ENCODE measurements at places on chromosomes 5 and 9.

GRCh38 chr9:128712451-128713410, 10.4 kb downstream of the PKN3 start:
- DNase-seq: no peak

DNA sequence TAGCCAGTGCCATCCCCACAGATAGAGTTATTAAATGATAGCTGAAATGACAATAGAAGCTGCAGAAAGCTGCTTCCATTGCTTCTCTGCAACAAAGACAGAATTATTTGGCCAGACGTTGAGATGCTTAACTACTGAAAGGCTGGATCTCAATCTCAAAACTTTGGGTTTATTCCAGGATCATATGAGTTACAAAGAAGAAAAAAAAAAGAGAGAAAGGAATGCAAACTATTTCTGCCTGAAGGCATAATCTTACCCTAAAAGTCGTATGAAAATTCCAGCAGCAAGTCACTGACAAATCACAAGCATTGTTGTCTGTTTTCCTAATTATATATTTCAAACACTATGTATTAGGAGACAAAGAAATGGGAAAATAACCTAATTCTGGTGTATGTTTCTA, 12.8 kb upstream of the TYRP1 start:
- no peak for DNase-seq

DNA sequence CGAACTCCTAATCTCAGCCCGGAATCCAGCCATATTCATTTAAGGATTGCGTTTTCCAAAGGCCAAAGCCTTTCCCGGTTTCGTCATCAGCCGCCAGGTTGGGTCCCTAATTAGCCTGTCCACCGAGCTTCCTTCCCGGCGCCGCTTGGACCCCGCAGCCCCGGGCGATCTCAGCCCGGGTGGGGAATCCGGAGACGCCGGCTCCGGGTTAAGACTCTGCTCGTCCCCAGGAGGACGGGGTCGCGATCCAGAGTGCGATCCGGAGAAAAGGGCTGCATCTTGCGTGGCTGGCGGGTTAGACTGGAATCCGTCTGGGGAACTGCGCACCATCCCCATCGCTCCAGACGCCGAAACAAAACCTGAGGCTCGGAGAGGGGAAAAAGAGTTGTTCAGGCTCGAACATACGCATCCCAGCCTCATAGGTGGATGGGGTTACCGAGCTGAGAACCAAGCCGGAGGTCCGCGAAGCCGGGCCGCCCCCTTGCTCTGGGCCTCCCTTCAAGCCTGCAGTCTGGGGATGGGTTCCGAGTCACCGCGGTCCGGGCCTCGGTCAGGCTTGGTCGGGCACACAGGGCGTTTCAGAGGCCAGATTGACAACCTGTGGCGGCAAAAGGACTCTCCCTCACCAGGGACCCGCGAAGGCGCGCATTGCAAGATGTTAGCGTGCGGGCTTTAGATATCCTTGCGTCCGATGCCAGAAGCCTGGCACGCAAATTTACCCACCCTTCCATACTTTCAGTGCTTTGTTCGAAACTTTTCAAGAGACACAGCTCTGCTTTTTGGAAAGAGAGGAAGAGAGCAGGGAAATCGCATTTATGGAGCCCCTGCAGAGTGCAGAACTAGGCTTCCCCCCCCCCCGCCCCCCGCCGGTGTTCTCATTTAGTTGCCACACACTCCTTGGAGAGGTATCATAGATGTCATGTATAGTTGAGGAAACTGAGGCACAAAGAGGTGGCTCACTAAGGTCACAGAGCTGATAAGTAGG, 7.9 kb downstream of the MSX2 start:
- DNase-seq: no peak

DNA sequence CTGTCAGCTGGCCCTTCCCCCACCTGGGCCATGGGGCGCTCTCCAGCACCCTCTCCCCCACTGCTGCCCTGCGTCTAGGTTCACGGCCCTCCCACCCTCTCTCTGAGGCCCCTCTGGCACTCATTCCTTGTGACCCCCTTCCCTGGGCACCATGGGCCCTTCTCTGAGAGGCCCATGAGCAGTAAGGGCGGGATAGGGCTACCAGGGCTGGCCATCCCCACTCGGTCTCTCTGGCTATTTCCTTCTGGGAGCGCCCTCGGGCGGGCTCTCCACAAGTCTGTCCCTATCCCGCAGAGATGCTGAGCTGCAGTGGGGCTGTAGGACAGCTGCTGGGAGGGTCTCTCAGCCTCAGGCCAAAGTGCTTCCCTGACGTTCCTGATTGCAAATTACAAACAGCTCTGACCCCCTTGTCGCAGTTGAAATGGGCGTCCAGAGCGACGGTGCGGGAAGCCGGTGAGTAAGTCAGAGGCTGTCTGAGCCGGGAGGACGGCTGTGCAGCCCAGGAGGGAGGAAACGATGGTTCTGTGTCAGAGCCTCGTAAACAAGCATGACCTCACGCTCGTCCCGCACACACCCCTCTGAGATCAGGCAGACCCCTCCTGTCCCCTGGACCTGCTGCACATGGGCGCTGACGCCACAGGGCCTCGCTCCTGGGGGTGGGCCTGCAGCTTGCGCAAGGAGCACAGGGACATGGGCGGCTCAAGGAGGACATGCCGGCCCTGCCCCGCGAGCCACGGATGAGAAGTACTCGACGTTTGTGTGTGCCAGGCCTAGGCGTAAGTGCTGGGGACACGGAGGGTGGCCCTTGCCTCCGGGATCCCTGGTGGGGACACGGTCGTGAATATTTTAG, 36.3 kb upstream of the GFPT2 start:
- DNase-seq: no peak

DNA sequence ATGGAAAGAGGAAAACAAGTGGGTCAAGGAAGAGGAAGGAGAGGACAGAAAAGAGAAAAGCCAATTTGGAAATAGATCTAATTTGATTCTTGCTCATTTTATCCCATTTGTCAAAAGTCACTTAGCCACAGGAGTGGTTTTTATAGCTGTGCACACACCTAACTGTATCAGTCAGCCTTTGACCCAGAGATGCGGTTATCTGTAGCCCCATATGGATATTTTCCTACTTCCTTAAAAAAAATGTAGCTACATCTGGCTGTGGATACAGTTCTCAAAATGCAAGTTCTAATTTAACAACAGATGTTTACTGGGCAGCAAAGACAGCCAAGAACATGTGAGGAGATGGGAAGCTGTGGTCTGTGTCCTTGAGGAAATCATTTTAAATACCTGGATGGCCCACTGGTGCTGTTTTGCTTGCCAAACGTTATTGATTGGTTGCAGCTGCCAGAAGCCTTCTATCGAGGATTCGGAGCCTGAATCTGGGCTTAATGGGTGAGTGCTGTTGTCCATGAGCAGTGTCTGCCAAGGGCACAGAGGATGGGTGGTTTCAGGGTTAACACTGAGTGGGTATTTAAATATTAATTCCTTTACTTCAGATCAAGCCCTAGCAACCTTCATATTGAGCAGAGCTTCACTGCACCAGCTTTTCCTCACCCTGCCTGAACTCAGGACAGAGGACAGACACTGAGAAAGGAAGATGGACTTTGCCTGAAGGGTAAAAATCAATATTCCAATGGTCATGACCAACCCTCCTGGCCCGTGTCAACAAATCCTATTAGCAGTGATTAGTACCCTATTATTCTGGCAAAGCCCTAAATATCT, 92.2 kb downstream of the APBA1 start:
- no peak for DNase-seq

All from GOT3 (cell line).